ENCODE measurements at places on chromosomes 3 and 15. TPM values are rescaled to one million over a fixed set of nuclear protein-coding genes. Genes with fewer than 3 reads are reported as not detected.

The RCN2 gene
- 25.1 TPM for total RNA-seq

The TGM5 gene
- total RNA-seq = not detected

The PLA2G4F gene
- 2.0 TPM for total RNA-seq

DNA sequence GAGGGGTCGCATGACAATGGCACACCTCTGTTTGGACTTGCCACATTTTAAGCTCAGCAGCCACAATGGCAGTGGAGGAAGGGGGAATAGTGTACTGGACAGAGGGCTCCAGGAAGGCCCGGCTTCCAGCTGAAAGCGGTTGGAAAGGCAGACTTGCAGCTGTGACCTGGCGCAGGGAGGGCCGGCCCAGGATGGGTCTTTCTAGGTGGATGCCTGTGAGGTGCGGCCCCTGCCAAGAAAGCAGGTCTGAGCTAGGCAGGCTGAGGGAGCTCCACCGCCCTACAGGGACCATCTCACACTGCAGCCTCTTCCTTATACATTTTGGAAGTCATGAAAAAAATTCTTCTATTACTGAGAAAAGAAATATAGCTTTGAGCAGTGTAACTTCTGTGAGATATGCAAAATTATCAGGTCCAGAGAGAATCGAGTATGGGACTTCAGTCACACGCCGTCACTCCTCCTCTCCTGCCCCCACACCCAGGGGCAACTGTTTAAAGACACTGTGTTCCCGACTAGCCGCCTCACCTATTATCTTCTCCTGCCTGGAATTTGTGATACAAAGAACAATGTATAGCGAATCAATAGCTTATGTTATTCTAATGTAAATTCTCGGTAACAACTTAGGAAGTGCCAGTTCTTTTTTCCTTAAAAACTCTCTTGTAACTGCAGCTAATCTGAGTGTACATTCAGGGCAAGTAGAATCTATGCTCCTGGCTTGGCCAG is 331.0 kb downstream of the OCA2 start:
- no peaks in the 10 kb centered on the region for H3K36me3 ChIP-seq
- no peak overlapping the region for H3K4me3 ChIP-seq
- H3K27ac ChIP-seq = no peak overlapping the region
- no peaks in the 10 kb centered on the region for H3K4me1 ChIP-seq

Data from body of pancreas (tissue), 4 donors.